ENCODE measurements at places on chromosomes 4 and X.

DNA sequence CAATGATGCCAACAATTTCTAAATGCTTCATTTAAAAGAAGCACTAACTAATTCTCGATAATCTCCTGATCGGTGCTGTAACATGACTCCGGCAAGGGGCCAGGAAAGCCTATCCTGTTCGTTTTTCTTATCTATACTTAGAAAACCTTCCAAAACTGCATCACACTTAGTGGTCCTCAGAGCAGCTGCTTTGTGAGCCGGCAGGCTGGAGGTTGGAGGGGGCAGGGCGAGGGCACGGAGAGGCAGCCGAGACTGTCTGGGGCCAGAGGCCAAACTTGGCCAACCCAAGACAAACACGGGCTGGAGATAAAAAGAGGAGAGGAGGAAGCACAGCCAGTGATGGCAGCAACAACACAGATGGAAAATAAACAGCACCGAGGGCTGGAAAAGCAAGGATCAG, 455.7 kb downstream of the BCOR start:
- DNase-seq = no peak

DNA sequence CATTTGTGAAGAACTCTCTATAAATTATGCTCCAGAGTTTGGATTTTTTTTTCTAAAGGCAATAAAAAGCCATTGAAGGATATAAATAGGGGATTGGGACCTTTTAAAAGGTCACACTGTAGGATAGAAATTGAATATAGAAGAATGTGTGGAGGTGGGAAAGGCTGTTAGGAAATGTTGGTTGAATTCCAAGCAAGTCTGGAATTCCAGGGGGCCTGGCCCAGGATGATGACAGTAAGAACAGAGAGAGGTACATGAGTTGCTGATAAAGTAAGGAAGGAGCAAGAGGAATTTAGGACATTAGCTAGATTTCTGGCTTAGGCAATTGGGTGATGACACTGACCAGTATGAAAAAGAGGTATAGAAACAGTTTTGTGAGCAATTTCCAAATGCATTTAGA, 95.4 kb upstream of the USP38 start:
- no peak for DNase-seq

- DNase-seq = no peak
Measured at GRCh38 chr4:77927991-77928925, 65.6 kb downstream of the MRPL1 start.

DNA sequence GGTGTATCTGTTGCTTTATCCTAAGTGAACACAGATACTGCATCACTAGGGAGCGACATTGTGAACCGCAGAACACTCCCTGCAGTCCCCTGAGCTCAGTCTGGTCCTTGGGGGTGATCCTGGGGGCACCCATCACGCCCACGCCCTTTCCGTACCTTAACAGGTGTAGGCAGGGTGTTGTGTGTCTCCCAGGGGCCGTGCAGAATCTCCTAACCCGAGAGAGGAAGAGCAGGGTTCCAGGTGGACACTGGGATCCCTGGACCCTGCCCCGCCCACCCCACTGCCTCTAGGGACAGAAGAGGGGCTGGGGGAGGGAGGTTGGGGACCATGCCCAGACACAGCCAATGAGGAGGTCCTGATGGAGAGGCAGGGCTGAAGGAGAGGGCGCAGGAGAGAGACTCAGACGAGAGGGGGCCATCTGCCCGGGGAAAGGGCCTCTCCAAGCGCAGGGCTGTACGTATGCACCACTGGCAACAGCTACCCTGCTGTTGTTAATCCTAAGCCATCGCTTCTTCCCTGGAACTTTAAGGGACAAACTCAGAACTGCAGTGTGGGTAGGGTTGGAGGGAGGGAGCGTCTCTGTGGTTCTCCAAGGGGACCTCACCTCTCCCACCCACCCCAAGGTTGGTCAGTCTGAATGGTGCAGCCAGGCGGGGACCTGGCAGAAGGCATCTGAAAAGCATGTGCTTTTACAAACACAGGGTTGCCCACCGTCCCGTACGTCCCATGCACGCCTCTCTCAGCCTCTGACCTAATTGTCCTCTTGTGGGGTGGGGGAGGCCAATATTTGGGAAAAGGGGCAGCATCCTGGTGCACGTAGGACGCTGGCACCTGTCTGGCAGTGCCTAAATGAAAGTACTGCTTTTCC, 2.5 kb downstream of the P2RY8 start:
- no peak for DNase-seq

DNA sequence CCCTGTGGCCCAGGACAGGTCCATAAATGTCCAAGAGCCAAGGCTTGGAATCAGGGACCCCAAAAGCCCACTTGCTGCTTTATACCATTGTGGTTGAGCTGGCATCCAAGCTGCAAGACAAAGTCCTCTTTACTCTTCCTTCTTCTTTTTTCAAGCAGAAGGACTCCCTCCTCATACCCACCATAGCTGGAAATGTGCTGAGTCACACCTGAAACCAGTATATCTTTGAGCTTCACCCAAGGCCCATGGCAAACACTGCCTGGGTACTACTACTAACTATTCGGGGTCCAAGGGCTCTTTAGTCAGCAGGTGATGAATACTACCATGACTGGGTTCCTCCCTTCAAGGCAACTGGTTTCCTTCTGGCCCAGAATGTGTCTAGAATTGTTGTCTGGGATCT, 37.3 kb upstream of the NMU start:
- DNase-seq = no peak

GRCh38 chr4:187586892-187587291, 408.7 kb upstream of the ZFP42 start:
- DNase-seq = no peak

- DNase-seq = no peak
Measured at GRCh38 chrX:46710425-46710824, 48.5 kb downstream of the SLC9A7 start.

GRCh38 chrX:30538271-30538670, 39.3 kb downstream of the TASL start:
- no peak for DNase-seq

DNA sequence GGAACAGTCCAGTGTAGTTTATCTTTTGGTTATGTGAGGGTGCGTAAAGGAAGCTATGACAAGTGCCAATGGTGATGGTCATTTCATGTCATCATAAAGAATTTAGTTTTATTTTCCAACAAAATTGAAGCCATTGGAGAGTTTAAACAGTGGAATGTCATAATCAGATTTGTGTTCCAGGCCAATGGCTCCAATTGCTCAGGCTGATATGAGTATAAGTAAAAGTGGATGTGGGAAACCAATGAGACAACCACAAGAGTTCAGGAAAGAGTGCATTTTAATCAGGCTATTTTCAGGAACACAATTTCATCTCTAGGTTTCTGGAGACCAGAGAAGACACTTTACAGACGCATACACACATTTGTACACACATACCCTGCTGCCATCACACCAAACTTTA, 20.7 kb downstream of the SPANXC start:
- DNase-seq = no peak

All from stimulated activated CD8-positive, alpha-beta memory T cell treated with anti-CD3 and anti-CD28 coated beads, Interleukin-15, amount 100 ng/mL, for 24 hours (primary cell).